ENCODE measurements at places on chromosomes 4 and X.
A peak's percentile ranks its signal among the peaks of the same experiment; 100 is the strongest.

DNA sequence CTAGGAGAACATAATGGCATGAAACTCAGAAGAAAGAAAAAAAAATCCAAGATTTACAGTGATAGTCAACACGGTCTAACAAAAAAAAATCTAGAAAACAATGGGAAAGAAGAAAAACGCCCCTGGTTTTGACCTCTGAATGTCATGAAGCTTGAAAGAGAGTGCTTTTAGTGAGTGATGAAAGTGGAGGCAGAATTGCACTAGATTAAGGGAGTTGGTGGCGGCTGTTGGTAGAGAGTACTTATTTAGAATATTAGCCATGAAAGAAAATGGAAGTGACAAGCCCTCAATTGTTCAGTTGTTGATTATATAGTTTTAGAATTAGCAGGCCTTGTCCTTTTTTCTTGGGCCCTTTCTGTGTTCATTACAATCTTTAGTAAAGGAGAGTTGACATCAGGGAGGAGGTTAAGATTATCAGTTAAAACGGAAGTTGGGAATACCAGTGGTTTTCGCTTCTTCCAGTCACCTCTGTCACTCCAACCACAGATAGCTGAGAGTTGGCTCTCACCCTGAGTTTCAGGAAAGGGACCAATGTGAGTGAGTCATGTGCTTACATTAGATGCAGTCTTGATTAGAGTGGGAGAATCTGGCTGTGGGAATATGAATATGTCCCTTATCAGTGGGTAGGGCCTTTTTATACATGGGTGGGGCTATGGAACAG is 29.7 kb downstream of the EREG start:
- no peak for DNase-seq

DNA sequence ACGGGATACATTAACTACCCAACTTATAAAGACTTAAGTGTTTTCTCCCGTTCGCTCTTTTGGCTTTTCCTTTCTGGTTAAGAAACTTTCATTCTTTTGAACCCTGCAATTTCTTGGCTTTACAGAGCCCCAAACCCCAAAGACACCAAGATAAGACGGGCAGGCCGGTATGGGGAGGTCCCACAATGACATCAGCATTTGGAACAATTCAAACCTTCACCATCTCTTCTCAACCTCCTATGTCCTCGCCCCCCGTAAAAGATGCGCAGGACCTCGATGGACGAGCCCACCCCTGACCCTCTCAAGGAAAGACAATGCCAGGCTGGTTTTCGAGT is 999 bp downstream of the ZNF518B start:
- no peak for DNase-seq

DNA sequence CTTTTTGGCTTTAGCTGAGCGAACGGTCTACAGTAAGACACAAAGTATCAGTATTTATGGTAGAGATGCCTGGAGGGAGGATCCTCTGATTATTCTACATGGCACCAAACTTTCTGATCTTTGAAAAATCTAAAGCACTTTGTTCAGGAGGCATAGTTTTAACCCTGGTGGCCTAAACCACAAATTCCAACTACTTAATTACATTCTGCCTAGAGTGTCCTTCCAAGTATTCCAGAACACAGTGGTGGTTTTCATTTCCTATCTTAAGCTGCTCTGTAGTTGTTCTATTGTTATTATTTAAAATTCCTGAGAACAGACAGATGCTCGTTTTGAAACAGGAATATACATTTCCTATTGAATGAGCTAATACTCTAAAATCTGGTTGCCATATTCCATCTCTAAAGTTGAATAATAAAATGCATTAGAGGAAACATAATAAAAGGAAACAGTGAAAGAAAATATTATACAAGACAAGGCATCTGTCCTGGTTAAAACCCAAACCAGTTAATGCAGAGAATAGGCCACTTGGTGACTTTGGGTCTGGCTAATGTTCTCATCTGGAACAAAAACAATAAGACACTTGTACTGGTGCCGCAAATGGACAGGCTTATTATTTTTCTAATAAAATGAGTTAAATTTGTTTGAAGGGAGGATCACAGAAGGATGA is 657.4 kb downstream of the SPRY1 start:
- no peak for DNase-seq

DNA sequence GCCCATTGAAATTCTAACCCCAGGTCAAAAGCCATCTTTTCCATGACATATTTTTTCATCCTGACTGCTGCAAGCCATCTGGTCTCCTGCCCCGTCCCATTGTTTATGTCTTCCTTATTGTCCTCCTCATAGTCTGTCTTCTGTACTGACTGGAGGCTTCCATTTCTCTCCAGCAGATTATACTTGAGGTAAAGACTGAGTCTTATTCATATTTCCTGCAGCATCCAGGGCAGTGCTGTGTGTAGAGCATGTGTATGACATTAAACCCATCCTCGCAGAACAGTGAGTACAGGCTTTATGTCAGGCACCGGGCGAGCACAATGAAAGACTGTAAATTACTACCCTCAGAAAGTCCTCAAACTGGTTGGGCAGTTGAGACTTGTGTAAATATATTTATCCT is 275.1 kb downstream of the C4orf33 start:
- DNase-seq, result no peak

- no peak for DNase-seq
Measured at GRCh38 chr4:80266902-80267380, 477 bp downstream of the FGF5 start.

- DNase-seq, result no peak
Measured at GRCh38 chr4:155442267-155443105, 65.7 kb upstream of the MAP9 start.

DNA sequence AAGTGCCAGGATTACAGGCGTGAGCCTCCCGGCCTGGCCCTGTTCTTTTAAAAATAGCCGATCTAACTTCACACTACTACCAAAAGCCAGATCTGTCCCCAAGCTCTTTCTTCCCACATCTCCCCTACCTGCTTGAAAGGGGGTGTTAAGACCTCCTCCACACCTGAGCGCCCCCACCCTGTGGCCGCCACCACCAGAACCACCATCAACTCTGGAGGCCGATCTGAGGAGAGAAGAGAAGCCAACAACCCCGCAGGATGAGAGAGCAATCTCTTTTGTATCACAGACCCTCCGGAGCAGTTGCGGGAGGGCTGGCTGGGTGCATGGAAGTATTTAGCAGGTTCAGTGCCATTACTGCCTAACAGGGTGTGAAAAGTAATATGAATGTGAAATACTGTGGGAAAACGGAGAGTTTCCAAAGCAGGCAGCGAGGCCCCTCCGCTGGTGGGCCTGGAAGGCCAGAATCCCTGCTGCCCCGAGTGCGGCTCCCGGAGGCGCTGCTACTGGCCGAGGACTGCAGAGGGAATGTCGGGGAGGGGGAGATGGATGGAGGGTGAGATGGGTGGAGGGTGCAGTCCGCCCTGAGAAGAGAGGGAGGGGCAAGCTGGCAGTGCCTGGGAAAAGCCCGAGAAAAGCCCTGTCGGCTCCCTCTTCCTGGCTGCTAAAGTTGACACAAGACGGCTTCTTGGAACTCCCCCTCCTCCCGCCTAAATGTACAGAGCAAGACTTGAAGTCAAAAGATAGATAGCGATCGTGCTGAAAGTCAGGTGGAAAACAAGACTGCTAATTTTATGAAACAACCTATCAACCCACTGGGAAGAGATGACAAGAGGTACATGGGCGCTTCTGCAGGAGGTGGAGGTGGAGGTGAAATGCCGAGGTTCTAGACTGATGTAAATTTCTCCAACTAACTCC is 22.3 kb downstream of the HAND2 start:
- no peak for DNase-seq

DNA sequence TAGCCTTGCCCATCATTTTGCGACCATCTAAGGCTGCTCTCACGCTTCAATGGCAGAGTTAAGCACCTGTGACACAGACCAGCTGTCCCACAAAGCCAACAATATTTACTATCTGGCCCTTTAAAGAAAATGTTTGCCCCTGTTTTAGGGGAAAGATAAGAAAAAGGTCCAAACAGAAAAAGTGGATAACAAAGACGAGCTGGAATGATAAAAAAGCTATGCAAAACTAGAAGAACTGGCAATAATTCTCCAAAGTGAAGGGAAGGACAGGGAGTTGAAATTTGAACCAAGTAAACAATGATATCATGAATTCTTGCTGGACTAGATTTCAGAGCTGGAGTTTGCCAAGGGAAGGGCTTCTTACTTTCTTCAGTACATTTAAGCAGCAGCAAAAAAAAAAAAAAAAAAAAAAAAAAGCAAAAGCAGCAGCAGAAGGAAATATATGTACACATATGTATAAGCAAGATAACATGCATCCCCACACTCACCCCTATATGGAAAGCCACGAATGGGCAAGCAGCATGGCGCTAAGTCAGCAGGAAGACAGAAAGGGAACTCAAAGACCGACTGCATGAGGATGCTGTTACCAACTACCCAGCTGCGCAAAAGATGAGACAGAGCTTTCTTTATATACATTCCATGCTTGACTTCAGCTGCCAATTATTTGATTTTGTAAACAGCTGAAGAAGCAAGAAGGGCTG is 12.5 kb downstream of the TRAPPC2 start:
- no peak for DNase-seq

DNA sequence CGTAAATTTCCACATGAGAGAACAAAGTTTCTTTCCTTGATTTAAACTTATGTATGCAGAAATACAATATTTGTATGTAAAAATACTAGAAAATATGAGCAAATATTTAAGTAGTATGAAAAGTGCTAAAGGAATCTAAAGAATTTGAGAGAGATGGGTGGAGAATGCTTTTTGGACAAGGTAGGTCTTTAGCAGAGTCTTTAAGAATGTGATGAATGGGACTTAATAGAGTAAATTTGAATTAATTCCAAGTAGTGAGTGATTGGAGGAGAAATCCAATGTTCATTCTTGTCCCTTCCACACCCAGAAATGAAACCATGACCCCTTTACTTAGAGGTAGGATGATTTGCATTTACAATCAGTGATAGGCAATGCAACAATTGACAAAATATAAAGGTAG is 570.9 kb upstream of the ZFP42 start:
- DNase-seq, result no peak

DNA sequence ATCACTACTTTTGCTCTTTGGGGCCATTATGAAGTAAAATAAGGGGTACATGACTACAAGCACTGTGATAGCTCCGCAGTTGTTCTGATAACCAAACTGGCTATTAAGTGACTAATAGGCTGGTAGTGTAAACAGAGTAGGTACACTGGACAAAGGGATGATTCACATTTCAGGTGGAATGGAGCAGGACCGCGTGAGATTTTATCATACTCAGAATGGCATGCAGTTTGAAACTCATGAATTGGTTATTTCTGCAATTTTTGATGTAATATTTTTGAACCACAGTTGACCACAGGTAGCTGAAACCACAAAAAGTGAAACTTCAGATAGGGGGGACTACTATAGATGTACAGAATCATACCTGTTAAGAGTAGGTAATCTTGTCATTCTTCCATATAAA is 55.8 kb downstream of the PAK3 start:
- DNase-seq, result no peak

DNA sequence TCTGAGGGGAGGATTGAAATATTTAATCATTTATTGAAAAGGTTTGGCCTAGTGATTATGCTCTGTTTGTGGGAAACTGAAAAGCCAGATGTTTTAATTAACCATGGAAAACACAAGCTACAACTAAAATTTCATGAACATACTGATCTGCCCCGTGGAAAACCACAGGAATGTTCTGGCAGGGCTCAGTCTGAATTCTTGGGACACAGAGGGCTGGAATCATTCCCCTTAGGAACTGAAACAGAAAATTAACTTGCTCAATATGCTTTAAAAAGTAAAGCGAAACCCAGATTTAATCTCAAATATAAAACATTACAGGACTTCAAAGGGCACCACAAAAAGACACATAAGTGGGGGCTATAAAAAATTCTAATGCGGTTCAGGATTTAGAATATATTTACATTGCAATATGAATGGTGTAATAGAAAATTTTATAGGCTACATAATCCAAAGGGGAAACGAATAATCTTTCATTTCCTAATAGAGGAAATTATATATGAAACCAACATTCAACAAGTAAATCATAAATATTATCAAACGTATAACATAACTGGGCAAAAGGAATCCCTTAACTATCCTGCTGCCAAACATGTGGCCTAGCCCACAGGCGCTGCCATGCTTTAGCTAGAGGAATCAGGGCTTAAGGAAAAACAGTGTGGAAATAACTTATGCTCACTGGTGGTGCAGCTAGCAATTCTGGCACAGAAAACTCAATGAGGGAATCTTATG is 70.9 kb downstream of the APBB2 start:
- no peak for DNase-seq

GRCh38 chr4:176210101-176210500 is 14.7 kb upstream of the SPATA4 start:
- DNase-seq, result no peak

- DNase-seq, result no peak
Measured at GRCh38 chr4:153542131-153542530, 76.0 kb downstream of the TMEM131L start.

- no peak for DNase-seq
Measured at GRCh38 chr4:182837831-182838230, 79.4 kb downstream of the DCTD start.

DNA sequence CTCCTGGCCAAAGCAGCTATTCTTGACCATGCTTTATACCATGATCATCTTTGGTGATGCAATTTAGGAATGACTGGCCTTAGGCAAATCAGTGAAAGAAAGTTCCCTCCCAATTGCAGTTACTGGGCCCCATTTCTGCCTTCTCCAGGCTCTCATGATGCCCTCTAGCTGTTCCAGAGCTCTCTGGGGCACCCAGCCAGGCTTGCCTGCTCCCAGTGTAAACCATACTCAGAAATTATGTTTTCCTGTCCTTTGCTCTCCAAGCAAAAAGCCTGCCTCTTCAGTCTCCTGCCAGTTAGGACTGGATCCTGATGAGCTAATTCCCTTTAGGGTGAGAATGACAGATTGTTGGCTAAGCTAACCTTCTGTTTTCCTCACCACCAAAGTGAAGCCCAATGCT is 85.3 kb upstream of the RBPJ start:
- DNase-seq, result peak; percentile 12

DNA sequence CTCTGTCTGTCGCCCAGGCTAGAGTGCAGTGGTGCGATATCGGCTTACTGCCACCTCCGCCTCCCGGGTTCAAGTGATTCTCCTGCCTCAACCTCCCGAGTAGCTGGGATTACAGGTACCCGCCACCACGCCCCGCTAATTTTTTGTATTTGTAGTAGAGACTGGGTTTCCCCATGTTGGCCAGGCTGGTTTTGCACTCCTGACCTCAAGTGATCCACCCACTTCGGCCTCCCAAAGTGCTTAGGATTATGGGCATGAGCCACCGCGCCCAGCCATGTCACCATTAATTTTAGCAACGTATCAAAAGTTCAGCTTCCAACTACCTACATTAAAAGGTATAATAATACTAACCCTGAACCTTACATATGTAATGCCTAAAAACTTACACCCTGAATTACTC is 940 bp upstream of the UTP3 start:
- DNase-seq, result no peak

- DNase-seq, result no peak
Measured at GRCh38 chr4:25466966-25467697, 90.1 kb downstream of the ANAPC4 start.

GRCh38 chrX:91435395-91435794 is 756 bp downstream of the PABPC5 start:
- no peak for DNase-seq
